ENCODE measurements at places on chromosomes 2 and 18. TPM values are rescaled to one million over a fixed set of nuclear protein-coding genes. Genes with fewer than 3 reads are reported as not detected.

The BOLL gene
- polyA plus RNA-seq: 0.10 TPM

The PTRHD1 gene
- 56.0 TPM for polyA plus RNA-seq

The COLEC11 gene
- polyA plus RNA-seq: 3.7 TPM

The STPG4 gene
- 0.18 TPM for polyA plus RNA-seq

The CDH20 gene
- polyA plus RNA-seq: 0.31 TPM

The SLC30A3 gene
- 0.63 TPM for polyA plus RNA-seq

The LRATD1 gene
- 16.3 TPM for polyA plus RNA-seq

The GALR1 gene
- 0.08 TPM for polyA plus RNA-seq

Data from left lung (tissue), 14 donors.